ENCODE measurements at places on chromosomes 11 and 22. TPM values are rescaled to one million over a fixed set of nuclear protein-coding genes. Genes with fewer than 3 reads are reported as not detected.

OR10V1 gene
- not detected for total RNA-seq

TMEM191C gene
- 2.7 TPM for total RNA-seq

CABP7 gene
- not detected for total RNA-seq

MTMR2 gene
- total RNA-seq: 36.5 TPM

TOB2 gene
- total RNA-seq: 28.5 TPM

POTEH gene
- total RNA-seq: not detected

PARVB gene
- total RNA-seq: 71.0 TPM

DNA sequence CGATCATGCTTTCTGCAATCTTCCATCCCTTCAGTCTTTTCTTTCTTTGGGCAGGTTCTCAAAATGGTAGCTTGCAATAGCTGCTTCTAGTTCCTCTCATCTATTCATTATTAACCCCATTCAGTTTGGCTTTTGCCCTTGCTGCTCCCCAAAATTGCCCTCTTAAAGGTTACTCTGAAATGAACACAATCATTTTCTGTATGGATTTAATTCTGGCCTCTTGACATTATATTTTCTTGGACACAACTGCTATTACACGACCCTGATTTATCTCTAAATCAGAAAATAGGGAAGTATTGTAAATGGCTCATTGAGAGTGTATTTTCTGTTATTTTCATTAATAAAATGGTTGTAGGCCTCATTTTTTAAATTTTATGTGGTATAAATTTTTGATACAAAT lies at the start of gene ANGPTL5:
ANGPTL5 (minus strand) TSS at position 101 of the 400 bp plus-strand sequence. CDS start 8,613 bp downstream, outside the sequence.
- peak within 1 kb of the TSS; percentile 89 for H3K4me3 ChIP-seq
- DNase-seq: no peak
- peaks cover 18% of the 10 kb centered on the region for H3K4me1 ChIP-seq
- H3K36me3 ChIP-seq: no peaks in the 10 kb centered on the region
- peak within 1 kb of the TSS; percentile 87 for H3K27ac ChIP-seq
- H3K27me3 ChIP-seq: no peaks in the 10 kb centered on the region

DNA sequence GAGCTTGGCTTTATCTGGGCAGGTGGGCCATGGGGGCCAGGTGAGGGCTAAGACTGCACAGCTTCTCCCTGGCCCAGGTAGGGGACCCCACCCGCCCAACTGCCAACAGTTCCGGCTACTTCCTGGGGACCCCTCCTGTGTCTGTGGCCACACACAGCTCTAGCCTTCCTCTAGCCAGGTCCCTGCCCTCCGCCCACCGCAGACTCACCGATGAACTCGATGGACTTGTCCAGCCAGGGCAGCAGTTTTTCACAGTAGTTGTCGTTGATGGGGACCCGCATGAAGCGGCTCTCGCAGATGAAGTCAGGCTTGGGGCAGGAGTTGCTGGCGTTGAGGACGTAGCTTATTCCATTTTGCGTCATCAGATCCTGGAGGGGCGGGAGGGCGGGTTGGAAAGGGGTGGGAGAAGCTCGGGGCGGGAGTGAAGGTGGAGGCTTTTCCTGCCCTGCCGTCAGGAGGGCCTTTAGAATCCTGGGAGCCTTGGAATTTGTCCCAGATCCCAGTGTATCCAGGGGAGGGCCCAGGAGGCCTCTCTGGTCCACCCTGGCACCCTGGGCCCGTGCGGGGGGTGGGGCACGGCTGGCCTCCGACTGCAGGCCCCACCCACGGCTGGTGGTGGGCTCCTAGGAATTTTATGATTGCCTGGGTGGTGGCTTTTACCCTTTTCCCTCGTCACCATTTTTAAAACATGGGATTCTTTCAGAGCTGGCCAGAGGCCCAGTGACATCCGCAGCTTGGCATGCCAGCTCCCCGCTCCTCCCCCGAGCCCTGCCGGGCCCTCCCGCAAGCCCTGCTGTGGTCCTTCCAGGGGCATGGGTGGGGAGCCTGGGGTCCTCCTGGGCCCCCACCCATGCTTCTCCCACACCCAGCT lies 13.9 kb downstream of the DUSP8 start:
- DNase-seq: no peak
- H3K36me3 ChIP-seq: peaks cover 2% of the 10 kb centered on the region
- no peak overlapping the region for H3K27ac ChIP-seq
- no peaks in the 10 kb centered on the region for H3K4me1 ChIP-seq

DNA sequence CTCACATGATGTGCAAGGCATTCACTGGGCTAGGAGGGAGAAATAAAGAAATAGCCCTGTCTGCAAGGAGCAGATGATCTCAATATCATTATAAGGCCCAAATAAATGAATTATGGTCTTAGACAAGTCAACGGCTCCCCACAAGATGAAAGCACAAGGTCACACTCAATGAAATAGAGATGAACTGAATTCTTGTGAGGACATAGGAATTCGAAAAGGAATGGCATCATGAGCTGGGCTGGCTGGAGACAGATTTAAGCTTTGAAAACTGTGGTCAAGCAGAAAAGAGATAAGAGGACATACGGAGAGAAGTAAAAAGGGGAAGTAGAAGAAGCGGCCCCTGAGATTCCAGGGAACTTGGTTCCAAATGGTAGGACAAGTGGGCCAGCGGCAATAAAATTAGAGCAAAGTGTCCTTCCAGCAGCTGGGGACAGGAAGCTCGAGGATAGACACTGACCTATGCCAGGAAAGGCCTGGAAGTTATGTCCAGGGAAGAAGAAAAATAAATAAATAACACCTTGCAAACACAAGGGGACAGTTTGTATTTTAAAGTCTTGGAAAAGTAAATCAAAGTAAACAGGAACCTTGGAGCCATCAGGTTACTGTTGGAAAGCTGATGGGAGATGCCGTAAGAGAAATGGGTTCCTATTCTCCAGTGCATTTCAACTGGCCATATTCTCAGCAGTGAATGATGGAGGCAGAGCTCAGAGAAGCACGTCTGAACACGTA lies 37.8 kb downstream of the GALNT18 start:
- H3K27me3 ChIP-seq: no peaks in the 10 kb centered on the region

DNA sequence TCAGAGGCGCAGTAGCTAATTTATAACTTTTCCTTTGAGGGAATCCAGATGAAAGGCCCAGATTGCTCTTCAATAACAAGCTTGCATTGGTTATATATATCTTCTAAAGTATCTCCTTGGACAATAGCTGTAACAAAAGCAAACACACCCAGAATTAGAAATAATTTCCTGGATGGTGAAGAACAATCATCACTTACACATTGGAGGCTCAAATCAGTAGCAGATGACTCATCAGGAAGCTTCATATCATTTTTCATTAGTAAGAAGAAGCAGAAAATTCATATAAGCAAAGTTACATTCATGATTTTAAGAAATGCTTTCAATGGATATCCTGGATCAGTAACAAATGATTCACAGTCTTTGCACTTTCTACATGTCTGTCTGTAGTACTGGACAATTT lies 173.6 kb upstream of the CCDC90B start:
- H3K4me3 ChIP-seq: no peak overlapping the region
- no peaks in the 10 kb centered on the region for H3K4me1 ChIP-seq
- DNase-seq: no peak
- H3K36me3 ChIP-seq: no peaks in the 10 kb centered on the region
- H3K27me3 ChIP-seq: peaks cover 2% of the 10 kb centered on the region
- no peak overlapping the region for H3K27ac ChIP-seq

DNA sequence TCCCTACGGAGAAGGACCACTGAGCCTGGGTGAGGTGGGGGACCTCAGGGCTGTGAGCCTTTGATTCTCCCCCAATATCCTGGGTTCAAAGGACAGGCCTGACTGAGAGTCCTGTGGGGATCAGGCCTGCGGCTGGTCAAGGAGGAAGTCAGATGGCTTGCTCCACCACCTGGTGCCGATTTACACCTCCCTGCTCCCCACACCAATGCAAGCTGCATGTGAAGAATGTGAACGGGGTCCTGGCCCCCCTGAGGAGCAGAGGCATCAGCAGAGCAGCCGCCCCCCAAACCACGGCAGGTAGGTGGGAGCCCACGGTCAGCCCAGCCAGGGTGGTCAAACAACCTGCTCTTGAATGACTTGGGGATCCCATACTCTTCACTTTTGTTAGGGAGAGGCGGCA lies 6.7 kb downstream of the ADAMTS8 start:
- no peak overlapping the region for H3K4me3 ChIP-seq
- peaks cover 14% of the 10 kb centered on the region for H3K27me3 ChIP-seq
- no peak for DNase-seq
- H3K27ac ChIP-seq: no peak overlapping the region

GRCh38 chr11:44338026-44338425 lies 28.1 kb upstream of the ALX4 start:
- H3K36me3 ChIP-seq: no peaks in the 10 kb centered on the region
- H3K4me3 ChIP-seq: no peak overlapping the region
- H3K4me1 ChIP-seq: no peaks in the 10 kb centered on the region
- no peak overlapping the region for H3K27ac ChIP-seq

DNA sequence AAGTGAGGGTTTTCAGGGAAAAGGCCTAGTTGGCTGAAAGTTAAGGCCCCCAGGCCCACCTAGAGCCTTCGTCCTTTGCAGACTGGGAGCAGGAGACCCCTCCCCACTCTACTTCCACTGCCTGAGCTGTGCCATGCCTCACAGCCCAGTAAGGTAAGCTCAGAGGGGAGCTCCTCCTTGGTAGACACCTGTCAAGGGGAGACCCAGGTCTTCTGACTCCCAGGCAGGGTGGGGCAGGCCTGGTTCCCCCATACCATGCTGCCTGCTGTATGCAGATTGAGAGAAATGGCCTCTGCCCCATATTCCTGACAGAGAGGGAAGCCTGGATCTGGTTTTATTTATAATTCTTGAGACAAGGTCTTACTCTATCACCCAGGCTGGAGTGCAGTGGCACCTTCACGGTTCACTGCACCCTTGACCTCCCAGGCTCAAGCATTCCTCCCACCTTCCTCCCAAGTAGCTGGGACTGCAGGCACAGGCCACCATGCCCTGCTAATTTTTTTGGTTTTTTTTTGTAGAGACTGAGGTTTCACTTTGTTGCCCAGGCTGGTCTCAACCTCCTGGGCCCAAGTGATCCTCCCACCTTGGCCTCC lies 697 bp downstream of the RAB36 start:
- H3K27ac ChIP-seq: no peak overlapping the region
- H3K4me1 ChIP-seq: peaks cover 36% of the 10 kb centered on the region
- H3K36me3 ChIP-seq: no peaks in the 10 kb centered on the region
- no peak overlapping the region for H3K4me3 ChIP-seq

- H3K36me3 ChIP-seq: peaks cover 10% of the 10 kb centered on the region
- H3K4me3 ChIP-seq: no peak overlapping the region
- no peaks in the 10 kb centered on the region for H3K27me3 ChIP-seq
- H3K27ac ChIP-seq: peak overlapping the region; percentile 55
- peaks cover 7% of the 10 kb centered on the region for H3K4me1 ChIP-seq
- DNase-seq: peak; percentile 55
These were observed 26.9 kb downstream of the POLR3H start for GRCh38 chr22:41517172-41518047.

GRCh38 chr22:46773076-46773475 lies 10.6 kb downstream of the TBC1D22A start:
- H3K4me1 ChIP-seq: peaks cover 81% of the 10 kb centered on the region
- no peak for DNase-seq
- peak overlapping the region; percentile 60 for H3K27ac ChIP-seq
- H3K4me3 ChIP-seq: peak overlapping the region; percentile 69

- H3K27ac ChIP-seq: no peak overlapping the region
- H3K4me3 ChIP-seq: no peak overlapping the region
- no peak for DNase-seq
- H3K27me3 ChIP-seq: no peaks in the 10 kb centered on the region
- no peaks in the 10 kb centered on the region for H3K36me3 ChIP-seq
These were observed 17.4 kb downstream of the LRFN4 start for GRCh38 chr11:66874232-66874631.

GRCh38 chr22:39183991-39184585 lies 31.6 kb upstream of the CBX7 start:
- no peak for DNase-seq
- H3K27ac ChIP-seq: no peak overlapping the region
- no peaks in the 10 kb centered on the region for H3K36me3 ChIP-seq
- no peaks in the 10 kb centered on the region for H3K4me1 ChIP-seq
- H3K4me3 ChIP-seq: no peak overlapping the region
- no peaks in the 10 kb centered on the region for H3K27me3 ChIP-seq

DNA sequence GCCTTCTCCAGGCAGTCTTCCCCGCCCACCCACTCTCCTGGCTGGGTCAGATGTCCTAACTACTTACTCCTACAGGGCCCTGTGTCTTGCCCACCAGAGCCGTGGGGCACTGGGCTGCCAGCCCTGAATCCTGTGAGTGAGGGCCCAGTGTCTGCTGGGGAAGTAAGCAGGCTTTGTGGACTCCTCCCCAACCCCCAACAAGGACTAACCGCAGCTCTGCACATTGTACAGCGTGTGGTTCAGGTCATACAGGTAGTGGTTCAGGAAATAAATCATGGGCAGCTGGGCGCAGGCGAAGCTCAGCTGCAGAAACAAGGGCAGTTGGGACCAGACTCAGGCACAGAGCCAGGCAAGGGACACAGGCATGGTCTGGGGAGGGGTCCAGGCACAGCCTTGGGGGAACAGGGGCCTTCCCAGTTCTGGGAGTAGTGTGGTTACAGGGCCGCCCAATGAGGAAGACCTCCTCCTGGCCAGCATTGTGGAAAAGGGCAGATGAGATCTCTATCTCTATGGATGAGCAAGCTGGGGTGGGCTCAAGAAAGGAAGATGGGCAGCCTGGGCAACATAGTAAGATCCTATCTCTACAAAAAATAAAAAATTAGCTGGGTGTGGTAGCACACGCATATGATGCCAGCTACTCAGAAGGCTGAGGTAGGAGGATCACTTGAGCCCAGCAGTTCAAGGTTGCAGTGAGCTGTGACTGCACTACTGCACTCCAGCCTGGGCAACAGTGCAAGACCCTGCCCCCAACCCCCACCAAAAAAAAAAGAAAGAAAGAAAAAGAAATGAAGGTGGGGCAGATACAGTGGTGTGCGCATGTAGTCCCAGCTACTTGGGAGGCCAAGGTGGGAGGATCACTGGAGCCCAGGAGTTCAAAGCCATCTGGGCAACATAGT lies 5.5 kb downstream of the UNC93B1 start:
- H3K27ac ChIP-seq: no peak overlapping the region
- peak; percentile 52 for DNase-seq
- H3K4me3 ChIP-seq: no peak overlapping the region
- peaks cover 27% of the 10 kb centered on the region for H3K4me1 ChIP-seq
- no peaks in the 10 kb centered on the region for H3K36me3 ChIP-seq
- no peaks in the 10 kb centered on the region for H3K27me3 ChIP-seq

DNA sequence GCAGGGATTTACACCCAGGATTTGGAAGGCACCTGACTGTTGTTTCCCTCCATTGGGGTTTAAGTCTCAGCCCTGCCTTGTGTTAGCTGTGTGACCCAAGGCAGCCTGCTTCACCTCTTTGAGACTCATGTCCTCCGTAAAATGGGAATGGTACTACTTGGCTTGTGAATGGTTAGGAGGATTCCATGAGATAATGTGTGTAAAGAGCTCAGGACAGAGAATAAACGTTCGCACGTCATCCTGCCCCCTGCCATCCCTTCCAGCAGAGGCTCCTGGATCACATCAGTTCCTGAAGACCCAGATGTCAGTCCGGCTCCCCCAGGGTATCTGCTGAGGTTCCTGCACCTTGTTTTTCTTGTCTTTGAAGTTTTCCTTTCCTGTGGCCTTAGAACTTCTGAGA lies 16.8 kb upstream of the ACCSL start:
- no peak for DNase-seq
- H3K27ac ChIP-seq: no peak overlapping the region
- H3K4me1 ChIP-seq: no peaks in the 10 kb centered on the region
- no peak overlapping the region for H3K4me3 ChIP-seq
- H3K27me3 ChIP-seq: peaks cover 18% of the 10 kb centered on the region
- H3K36me3 ChIP-seq: no peaks in the 10 kb centered on the region

- H3K4me1 ChIP-seq: peaks cover 21% of the 10 kb centered on the region
- no peaks in the 10 kb centered on the region for H3K36me3 ChIP-seq
- DNase-seq: peak; percentile 81
- H3K4me3 ChIP-seq: no peak overlapping the region
- peaks cover 15% of the 10 kb centered on the region for H3K27me3 ChIP-seq
These were observed 4.2 kb downstream of the MYRF start for GRCh38 chr11:61756452-61757212.

Measured in activated CD8-positive, alpha-beta T cell treated with anti-CD3 and anti-CD28 coated beads for 36 hours (primary cell).